Calu3 (cell line): ENCODE measurements at places on chromosomes 7 and 10.

DNA sequence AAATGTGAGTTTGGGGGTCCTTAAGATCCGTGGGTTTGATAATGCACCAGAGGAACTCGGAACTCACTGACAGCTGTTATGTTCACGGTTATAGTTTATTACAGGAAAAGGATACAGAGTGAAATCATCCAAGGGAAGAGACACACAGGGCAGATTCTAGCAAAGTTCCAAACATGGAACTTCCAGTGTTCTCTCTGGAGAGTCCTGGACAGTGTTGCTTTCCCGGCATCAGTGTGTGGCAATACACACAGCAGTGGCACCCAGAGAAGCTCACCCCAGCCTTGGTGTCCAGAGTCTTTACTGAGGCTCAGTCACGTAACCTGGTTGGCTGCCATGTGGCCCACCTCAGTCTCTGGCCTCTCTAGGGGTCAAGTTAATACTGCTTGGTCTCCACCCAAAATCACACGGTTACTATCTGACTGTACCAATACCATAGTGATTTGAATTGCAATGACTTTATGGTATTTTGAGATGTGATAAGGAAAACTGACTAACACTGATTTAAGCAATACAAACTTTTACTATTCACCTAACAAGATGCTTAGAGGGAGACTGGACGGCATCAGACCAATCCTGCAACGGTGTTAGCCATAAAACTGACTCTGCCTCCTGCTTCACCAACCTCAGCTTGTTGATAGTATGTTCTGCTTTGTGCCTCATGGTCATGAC lies 8.1 kb upstream of the PRXL2A start:
- DNase-seq: no peak

DNA sequence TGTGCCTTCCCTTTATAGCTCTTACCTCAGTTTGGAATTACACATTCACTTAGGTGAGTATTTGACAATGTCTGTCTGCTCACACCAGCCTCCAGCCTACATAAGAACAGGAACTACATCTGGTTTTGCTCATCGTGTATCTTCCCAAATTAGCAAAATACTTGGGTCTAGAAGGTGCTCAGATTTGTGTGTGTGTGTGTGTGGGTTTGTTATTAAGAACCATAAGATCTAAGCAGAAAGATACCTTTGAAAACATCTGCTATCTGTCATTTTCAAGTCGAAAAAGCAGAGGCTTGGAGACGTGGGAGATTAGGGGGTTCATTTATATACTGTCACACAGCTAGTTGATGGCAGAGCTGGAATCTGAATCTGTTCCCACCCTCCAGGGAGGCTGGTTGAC lies 14.8 kb upstream of the LAMB4 start:
- no peak for DNase-seq

- DNase-seq: no peak
These were observed 112.8 kb downstream of the BUB3 start for GRCh38 chr10:123266971-123267370.

DNA sequence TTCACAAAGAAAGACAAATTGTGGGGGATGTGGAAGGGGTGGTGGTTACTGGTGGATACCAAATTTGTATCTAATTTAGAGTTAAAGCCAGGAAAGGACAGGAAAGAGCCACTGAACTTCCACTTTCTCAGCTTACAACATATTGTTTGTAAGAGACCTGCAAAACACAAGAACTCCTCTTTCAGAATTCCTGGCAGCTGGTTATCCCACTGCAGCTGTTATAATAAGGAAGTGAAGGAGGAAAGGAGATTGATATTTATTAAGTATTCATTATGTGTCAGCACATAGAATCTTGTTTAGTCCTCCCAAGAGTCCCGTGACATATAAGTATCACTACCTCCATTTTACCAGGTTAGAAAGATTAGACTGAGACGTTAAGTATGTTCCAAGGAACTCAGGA lies 481.7 kb downstream of the PHTF2 start:
- no peak for DNase-seq

GRCh38 chr7:96686305-96686704 lies 23.3 kb downstream of the SEM1 start:
- DNase-seq: no peak

- DNase-seq: no peak
These were observed 140.6 kb downstream of the PTPN20 start for GRCh38 chr10:47051741-47052238.

- DNase-seq: no peak
These were observed 266.4 kb downstream of the SORCS3 start for GRCh38 chr10:104907521-104907920.

- DNase-seq: no peak
These were observed 158.1 kb downstream of the CCDC3 start for GRCh38 chr10:12843296-12843945.

GRCh38 chr7:29884399-29885272 lies 78.3 kb downstream of the WIPF3 start:
- DNase-seq: no peak
